GM23248 (cell line): ENCODE measurements at places on chromosomes 7 and 10. TPM values are rescaled to one million over a fixed set of nuclear protein-coding genes. Genes with fewer than 3 reads are reported as not detected.

Gene NYAP1
- polyA plus RNA-seq = not detected in 2 replicates

Gene KCNH2
- not detected in 2 replicates for polyA plus RNA-seq

DNA sequence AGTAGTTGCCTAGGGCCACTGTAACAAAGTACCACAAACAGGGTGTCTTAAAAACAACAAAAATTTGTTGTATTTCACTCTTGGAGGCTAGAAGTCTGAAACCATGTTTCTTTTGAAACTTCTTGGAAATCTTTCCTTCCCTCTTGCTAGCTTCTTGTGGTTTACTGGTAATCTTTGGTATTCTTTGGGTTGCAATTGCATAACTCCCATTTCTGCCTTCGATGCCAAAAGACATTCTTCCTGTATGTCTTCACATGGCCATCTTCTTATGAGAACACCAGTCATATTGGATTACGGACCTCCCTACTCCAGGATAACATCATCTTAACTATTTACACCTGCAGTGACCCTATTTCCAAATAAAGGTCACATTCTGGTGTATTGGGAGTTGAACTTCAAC is 357.4 kb downstream of the PPP1R3A start:
- DNase-seq = peak; percentile 24
- H3K27me3 ChIP-seq = no peaks in the 10 kb centered on the region
- H3K27ac ChIP-seq = no peak overlapping the region
- no peaks in the 10 kb centered on the region for H3K36me3 ChIP-seq
- H3K4me1 ChIP-seq = no peaks in the 10 kb centered on the region

- DNase-seq = peak; percentile 92
- peak overlapping the region; percentile 99 for H3K27ac ChIP-seq
- H3K4me1 ChIP-seq = peaks cover 70% of the 10 kb centered on the region
These were observed 91.0 kb downstream of the ZMIZ1 start for GRCh38 chr10:79159785-79160184.

- DNase-seq = peak; percentile 72
- H3K4me1 ChIP-seq = peaks cover 33% of the 10 kb centered on the region
- H3K4me3 ChIP-seq = peak overlapping the region; percentile 46
- no peaks in the 10 kb centered on the region for H3K36me3 ChIP-seq
- H3K27me3 ChIP-seq = no peaks in the 10 kb centered on the region
- H3K27ac ChIP-seq = peak overlapping the region; percentile 92
These were observed 134.1 kb upstream of the GDF10 start for GRCh38 chr10:47165711-47166404.

Gene NAT16
- not detected in 2 replicates for polyA plus RNA-seq

GRCh38 chr7:50359995-50360925 is 55.7 kb downstream of the IKZF1 start:
- H3K27me3 ChIP-seq = peaks cover 28% of the 10 kb centered on the region
- H3K36me3 ChIP-seq = no peaks in the 10 kb centered on the region
- no peak overlapping the region for H3K27ac ChIP-seq
- peak; percentile 7 for DNase-seq
- no peak overlapping the region for H3K4me3 ChIP-seq
- no peaks in the 10 kb centered on the region for H3K4me1 ChIP-seq

- peaks cover 22% of the 10 kb centered on the region for H3K4me1 ChIP-seq
- H3K36me3 ChIP-seq = peaks cover 19% of the 10 kb centered on the region; the same call in 1 of the 2 replicates
- H3K27ac ChIP-seq = no peak overlapping the region
- no peak overlapping the region for H3K4me3 ChIP-seq
These were observed 159.7 kb downstream of the RNF216 start for GRCh38 chr7:5621776-5622175.

Gene KEL
- not detected in 2 replicates for polyA plus RNA-seq
